ENCODE measurements at places on chromosomes 4 and X.
A peak's percentile ranks its signal among the peaks of the same experiment; 100 is the strongest.

DNA sequence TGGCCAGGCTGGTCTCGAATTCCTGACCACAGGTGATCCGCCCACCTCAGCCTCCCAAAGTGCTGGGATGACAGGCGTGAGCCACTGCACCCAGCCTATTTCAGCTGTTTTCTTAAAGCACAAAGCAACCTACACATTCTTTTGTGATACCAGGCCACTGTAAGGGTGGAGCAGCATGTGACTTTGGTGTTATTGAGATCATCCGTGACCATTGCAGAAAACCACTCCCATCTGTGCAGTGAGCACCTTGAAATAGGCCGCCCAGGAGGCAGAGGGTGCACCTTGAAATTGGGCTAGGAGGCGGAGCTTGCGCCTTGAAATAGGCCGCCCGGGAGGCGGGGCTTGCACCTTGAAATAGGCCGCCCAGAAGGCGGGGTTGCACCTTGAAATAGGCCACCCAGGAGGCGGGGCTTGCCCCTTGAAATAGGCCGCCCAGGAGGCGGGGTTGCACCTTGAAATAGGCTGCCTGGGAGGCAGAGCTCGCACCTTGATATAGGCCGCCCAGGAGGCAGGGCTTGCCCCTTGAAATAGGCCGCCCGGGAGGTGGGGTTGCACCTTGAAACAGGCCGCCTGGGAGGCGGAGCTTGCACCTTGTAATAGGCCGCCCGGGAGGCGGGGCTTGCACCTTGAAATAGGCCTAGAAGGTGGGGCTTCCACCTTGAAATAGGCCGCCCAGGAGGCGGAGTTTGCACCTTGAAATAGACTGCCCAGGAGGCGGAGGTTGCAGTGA, 9.0 kb upstream of the SLC25A6 start:
- no peak for DNase-seq

DNA sequence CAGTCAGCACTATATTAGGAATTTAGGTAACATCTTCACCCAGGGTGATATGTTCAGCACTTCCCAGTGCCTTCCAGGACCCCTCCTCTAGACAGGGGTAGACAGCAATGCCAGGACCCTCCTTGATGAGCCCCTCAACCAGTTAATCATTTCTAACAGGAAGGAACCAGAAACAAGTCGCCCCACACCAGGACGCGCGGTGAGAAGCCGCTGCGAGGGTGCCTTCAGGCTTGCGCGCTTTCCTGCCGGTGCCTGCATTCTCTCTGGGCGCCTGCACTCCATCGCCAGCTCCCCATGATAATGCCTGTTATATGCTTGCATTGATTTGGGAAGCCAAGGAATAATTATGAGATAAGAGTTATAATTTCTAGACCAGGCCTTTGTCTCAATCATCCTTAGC, 116.0 kb downstream of the ENPP6 start:
- DNase-seq: no peak

GRCh38 chr4:126738527-126738923, 894.2 kb upstream of the INTU start:
- no peak for DNase-seq

DNA sequence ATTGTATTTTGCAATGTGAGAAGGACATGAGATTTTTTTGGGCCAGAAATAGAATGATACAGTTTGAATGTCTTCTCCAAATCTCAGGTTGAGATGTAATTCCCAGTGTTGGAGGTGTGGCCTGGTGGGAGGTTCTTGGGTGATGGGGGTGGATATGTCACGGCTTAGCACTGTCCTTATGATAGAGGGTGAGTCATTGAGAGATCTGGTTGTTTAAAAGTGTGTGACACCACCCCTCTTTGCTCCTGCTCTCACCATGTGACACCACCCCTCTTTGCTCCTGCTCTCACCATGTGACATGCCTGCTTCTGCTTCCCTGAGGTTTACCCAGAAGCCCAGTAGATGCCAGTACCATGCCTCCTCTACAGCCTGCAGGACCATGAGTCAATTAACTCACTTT, 1226.9 kb downstream of the PCDH7 start:
- no peak for DNase-seq

DNA sequence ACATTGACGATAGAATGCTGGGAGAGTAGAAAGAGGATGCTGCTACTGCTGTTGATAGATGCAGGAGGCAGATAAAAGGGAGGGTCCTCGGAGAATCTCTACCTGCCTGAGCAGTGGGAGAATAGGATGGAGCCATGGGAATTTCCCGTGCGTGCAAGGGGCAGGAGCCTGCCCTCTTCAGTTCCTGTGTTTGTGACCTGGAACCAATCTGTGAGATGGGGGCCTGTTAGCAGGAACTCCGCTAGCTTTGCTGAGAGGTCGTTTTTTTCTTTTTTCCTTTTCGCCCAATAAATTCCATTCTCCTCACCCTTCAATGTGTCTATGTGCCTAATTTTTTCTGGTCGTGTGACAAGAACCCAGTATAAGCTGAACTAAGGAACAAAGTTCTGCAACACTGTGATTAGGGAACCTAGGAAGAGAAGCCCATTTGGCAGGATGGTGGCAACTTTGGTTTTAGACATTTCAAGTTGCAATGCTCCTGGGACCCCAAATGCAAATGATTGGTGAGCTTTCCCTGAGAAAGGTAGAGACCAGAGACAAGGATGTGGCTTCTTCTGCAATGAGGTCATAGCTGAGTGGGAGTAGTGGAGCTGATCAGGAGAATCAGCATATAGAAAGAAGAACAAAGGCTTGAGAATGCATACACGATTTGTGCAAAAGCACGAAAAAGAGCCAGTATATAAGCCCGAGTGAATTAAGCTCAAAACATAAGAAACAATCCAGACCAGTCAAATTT, 23.9 kb downstream of the SLC39A8 start:
- DNase-seq: no peak

GRCh38 chrX:40784516-40785151, 49.3 kb upstream of the MED14 start:
- DNase-seq: no peak

DNA sequence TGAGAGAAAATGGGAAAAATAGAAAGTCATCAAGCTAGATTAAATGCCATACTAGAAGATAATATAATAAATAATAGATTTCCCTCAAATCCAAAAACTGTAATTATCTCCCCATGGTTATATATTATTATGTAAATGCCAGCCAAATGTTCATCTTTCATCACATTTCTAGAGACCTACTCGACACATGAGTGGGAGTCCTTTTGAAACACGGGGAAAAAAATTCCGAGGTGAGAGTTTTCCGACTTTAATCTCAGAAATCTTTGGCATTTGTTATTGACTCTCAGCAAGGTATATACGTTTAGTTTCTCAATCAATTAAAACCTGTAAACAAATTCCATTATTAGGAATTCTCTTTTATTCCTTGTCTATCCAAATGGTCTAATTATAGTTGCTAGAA, 465.4 kb upstream of the SMIM31 start:
- no peak for DNase-seq

DNA sequence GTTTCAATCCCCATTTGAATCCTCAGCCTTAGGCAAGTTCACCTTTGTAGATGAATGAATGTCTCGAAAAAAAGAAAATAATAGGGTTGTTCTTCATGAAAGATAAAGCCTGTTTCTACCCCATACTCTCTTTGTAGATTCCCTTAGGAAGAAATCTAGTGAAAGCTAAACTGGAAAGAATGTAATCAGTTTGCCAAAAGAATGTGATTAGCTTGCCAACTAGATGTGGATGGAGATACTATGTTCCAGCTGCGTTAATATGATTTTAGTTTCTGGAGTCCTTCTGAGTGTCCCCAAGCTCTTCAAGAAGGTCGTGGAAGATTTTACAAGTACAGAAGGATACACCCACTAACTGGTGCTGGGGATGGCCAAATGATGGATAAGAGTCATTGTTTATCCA, 162.3 kb upstream of the EDNRA start:
- no peak for DNase-seq

DNA sequence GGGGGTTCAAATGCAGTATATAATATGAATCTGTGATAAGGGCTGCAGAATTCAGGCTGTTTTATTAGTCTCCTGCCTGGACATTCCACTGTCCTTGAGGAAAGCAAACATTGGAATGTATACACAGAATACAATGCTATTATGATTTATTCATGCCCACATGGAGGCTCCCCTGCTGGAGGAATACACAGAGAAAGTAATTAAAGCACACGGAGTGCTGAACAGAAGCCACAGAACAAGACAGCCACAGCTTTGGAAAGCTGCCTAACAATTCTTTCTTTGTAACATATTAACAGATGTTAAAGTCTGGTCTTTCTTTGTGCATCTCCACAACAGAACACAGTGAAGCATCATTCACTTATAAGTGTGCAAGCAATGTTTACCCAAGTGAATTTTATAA, 155.8 kb downstream of the ARAP2 start:
- no peak for DNase-seq

- no peak for DNase-seq
Observed at GRCh38 chr4:182494103-182494502, 250.9 kb downstream of the TENM3 start.

DNA sequence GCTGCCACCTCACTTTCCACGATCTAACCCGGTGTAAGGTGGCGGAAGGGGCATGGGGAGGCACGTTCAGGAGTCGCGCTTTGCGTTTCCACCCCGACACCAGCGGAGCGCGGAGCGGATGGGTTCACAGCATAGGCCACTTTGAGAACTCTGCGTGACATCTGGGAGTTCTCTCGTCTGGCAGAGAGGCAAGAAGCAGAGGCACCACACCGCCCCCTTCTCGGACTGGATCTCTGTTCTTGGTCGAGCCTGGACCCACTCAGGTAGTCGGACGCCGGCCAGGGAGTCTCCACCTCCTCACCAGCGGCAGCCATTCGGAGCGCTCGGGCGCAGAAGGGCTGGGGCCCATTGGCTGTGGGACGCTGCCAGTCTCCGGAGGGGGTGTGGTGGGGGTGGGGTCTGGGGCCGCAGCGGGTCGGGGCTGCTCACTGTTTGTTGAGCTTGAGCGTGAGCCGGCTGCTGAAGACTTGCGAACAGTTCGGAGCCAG, at the start of gene DACH2:
Gene DACH2 (plus strand): TSS at position 428 of the 488 bp plus-strand sequence.
- DNase-seq: peak; percentile 35

- no peak for DNase-seq
Observed at GRCh38 chrX:148647651-148648050, 147.2 kb downstream of the AFF2 start.

DNA sequence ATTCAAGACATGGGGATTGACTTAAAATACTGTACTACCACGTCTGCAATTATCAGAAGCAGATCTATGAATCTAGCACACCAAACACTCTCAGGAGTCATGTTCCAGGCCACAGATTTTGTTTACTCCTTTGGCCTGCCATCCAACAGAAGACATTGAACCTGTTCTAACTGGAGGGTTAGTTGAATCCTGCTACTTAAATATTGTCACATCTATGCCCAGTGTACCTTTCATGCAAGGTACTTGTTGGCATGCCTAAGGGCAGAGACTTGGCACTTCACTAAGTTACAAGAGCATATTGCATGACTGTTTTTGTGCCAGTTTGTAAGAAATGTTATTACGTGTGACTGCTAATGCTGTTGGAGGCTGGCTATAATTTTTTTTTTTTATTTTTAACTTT, 126.9 kb upstream of the BCOR start:
- no peak for DNase-seq

DNA sequence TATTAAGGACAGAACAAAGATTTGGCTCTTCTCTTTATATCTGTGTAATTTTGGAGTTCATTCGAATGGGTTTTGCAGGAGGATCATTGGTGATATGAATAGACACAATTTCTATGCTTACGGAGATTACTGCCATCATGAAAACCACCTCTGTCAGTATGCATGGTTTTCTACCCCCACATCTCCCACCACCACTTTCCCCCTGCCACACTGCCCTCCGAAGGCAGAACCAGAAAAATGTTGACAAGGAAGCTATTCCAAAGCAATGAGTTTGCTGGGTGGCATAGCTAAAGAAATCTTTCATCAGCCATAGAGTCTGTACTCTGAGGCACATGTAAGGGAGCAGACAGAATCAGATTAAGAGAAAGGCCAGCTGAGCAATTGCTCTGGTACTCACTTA, 567.3 kb upstream of the ACTRT1 start:
- DNase-seq: no peak

DNA sequence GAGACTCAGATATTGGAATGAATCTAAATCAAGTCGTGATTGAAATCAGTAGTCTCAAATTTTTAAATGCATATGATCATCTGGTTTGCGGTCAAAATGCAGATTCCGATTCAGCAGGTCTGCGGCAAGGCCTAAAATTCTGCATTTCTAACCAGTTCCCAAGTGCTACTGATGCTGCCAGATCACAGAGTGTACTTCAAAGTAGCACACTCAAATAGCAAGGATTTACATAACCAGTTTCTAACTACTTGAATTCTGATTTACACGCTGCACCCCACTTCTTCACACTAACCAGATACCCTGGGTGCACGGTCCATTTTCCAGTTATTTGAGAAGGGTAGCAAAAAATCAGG, 752 bp downstream of the MBTPS2 start:
- DNase-seq: no peak

DNA sequence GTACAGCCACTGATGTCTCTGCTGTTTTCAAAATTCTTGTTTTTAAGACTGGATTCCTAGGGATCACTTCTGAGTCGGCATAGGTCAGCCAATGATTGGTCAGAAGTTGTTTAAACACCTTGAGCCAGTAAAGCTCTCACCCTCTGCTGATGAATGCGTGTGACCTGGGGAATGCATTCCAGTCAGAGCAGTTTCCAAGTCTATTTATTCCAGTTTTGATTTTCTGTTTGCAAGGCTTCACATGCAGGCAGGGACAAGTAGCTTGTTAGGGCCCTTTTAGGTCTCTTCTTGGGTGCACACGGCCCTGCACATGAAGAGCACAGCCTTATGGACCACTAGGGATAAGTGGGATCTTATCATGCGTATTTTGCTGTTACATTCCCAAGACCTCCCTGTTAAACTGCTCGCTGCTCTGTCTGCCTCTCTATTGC, 47.0 kb downstream of the KLHL15 start:
- no peak for DNase-seq

DNA sequence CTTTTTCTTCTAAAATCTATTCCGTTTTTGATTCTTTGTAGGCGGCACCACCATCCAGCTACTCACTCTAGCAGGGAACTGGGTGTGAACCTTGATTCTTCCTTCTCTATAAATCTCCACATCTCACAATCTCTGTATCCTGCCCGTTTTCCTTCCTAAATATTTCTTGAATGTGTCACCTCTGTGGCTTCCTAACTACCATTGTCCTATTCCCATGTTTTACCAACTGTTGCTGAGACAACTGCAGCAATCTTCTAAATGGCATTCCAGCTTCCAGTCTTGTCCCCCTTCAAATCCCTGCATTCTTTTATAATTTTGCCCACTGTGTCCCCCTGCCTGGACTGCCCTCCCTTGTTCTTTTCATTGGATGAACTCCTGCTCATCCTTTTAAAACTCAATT, 641.3 kb downstream of the RPA4 start:
- no peak for DNase-seq

DNA sequence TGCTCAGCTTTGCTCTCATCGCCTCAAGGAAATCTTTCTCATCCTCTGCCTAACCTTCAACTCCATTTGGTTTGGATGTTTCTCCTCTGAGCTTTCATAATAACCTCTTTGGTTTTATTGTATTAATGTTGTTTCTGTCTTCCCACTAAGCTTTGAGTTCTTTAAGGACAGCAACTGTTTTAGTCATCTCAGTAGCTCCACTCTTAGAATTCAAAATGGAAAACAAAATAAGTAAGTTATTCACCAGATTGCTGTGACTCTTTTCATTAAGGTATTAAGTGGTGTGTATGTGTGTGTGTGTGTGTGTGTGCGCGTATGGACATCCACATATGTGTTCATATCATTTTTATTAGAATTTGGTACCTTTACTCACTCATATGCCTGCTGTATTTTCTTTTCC, 279.2 kb upstream of the BOD1L1 start:
- DNase-seq: no peak

- DNase-seq: no peak
Observed at GRCh38 chr4:77145842-77146185, 11.2 kb upstream of the CCNG2 start.

- no peak for DNase-seq
Observed at GRCh38 chrX:10173331-10173900, 16.6 kb downstream of the CLCN4 start.

- no peak for DNase-seq
Observed at GRCh38 chrX:9650091-9650490, 115.6 kb downstream of the GPR143 start.
